NCI-H526 (cell line): ENCODE measurements at places on chromosomes 6 and 20.

DNA sequence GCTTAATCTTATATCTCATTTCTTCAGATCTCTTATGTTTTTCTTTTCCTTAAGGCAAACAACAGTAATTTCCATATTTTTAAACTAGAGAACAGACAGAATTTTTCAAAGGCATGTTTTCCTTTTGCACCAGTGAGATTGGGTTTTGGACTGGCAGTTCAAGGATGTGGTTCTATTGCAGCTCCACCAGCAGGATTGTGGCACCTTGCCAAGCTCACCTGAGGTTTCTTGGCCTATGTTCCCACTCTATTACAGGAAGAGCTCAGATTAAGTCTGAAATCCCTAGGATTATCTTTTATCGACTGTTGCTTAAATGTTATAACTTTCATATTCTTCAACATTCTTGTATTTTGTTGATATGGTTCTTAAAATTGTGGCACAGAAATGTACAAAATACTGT lies 218.9 kb downstream of the PLCB4 start:
- no peak for DNase-seq

GRCh38 chr6:3757241-3757641 lies 5.7 kb upstream of the PXDC1 start:
- DNase-seq: no peak

GRCh38 chr6:114342826-114343781 lies at the start of gene HS3ST5:
TSS of gene HS3ST5 (minus strand) at chr6:114343023. CDS start at chr6:114062845, 280,178 bp downstream.
- no peak for DNase-seq

- DNase-seq: no peak
Measured at GRCh38 chr20:3653921-3654320, 9.3 kb downstream of the GFRA4 start.

- no peak for DNase-seq
Measured at GRCh38 chr20:48787861-48788375, 39.9 kb downstream of the PREX1 start.

DNA sequence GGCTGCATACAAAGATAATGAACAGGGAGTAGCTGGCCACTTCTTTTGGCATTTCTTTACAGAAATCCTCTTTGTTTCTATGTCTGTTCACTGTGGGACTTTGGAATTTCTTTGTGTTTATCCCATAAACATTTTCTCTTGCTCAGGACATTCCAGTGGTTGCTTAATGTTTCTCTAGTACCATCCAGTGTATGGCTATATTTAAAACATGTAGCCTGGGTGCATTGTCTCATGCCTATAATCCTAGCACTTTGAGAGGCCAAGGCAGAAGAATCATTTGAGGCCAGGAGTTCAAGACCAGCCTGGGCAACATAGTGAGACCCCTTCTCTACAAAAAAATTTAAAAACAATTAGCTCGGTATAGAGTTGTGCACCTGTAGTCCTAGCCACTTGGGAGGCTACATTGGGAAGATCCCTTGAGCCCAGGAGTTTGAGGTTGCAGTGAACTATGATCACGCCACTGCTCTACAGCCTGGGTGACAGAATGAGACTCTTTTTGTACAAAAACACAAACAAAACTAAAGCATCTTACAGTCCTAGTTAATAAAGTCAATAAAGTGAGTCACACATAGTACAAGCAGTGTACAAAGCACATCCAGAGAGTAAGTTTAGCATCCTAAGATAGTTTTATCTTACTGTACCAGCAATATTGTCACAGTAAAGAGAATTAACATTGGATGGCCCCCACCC lies 63.3 kb downstream of the ZFAND3 start:
- DNase-seq: no peak

GRCh38 chr6:110689275-110689935 lies 125.9 kb downstream of the CDK19 start:
- peak; percentile 39 for DNase-seq

GRCh38 chr6:35518566-35519312 lies 6.0 kb upstream of the TULP1 start:
- DNase-seq: no peak

- DNase-seq: no peak
Measured at GRCh38 chr6:137570393-137570792, 76.2 kb upstream of the OLIG3 start.

DNA sequence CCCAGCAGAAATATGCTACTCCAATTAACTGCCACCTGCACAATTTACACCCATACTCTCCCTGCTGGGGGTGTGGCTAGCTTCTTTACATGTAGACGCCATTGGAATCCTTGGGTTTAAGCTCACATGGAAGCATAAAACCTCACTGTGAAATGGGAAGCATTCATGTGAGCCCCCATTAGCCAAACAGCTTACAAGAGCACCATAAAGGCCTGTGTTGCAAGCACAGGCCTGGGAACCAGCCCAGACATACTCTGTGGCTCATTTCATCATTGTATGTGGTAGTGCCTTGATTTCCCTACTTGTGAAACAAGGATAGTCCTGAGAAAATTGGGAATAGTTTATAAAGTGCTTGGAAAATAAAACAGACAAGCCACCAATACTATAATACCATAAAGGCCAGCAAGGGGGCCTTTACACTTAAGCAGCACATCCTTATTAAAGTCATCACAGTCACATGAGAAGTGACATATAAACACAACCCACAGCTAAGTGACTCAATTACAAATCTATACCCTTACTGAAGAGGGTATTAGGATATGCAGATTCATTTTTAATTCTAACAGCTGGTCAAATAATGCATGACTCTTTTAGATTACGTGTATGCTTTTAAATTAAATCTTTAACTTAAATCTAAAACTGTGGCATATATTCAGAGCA lies 6.8 kb downstream of the ADNP start:
- no peak for DNase-seq

DNA sequence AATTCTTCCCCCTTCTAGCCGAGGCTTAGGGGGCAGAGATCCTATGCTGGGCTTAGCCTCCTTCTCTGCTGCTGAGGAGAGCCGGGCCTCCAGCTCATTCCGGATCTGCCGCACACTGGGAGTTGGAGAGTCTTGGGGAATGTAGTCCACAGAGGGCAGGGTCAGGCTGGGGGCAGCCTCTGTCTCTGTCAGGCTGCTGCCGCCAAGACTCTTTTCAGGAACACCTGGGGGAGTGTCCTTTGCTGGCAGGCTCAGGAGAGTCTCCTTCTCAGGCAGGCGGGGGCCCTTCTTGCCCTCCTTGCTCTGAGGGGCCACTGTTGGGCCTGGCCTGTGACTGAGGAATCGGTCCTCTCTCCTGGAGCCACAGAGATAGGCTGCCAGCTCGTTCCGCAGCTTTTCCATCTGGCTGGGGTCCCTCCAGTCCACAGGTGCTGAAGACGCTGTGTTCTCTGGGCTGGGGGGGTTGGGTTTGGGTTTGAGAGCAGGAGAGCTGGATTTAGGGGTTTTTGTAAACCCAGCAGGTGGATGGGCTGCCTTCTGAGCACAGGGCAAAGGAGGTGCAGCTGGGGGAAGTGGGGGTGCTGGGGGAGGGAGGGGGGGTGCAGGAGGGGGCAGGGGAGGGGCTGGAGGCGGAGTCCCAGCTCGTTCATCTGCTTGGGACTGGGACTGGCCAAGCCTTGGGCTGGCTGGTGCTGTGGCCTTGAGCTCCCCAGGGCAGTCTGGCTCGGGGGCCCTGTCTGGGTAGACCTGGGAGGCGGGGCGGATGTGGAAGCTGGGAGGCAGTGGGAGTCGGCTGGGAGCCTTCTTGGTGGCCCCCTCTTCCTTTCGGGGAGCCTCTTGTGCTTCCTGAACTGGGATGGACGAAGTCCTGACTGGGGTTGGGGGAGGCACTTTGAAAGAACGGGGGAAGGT lies 36.1 kb downstream of the C6orf132 start:
- DNase-seq: no peak

GRCh38 chr6:43695215-43695966 lies 7.8 kb upstream of the MRPS18A start:
- no peak for DNase-seq

- no peak for DNase-seq
Measured at GRCh38 chr6:137866200-137866913, 702 bp upstream of the TNFAIP3 start.

DNA sequence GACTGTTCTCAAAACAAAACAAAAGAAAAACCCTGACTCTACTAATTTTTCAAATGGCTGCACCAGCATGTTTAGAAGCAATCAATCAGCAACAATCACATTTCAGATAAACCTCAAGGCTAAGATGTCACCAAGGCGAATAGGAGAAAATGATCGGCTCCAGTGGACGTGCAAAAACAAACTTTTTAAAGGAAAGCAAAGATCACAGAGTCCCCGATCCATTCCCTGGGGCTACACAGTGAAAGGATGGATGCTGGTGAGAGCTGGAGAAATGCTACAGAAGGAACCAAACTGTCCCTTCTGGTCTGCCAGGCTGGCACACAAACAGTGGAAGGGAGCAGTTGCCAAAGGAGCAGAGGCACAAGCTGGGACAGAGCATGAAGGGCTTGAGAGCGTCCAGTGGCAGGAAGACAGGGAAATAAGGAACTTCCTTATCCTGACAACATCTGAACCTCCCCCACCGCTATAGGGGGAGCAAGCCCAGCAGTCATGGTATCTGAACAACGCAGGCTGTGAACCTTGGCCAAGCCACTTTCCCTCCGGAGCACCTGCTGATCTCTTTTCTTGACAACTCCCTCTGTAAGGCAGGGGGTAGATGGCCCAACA lies 73.7 kb upstream of the HIVEP1 start:
- no peak for DNase-seq

DNA sequence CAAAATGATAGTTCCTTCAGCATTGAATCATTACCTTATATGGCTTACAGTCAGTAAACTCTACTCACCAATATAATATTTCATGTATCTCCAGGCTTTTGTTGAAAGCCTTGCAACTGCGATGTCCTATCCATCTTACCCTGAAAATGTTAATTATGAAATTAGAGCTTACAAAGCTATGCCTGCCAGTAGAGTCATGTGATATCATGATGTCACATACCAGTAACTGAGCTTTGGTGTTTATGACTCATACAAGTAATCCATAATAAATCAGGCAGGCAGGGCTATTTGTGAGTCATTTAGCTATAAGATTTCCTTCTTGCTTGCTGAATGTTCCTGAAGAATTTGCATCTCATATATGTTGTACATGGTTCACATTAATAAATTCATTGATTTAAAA lies 44.9 kb upstream of the FAM83B start:
- DNase-seq: no peak

DNA sequence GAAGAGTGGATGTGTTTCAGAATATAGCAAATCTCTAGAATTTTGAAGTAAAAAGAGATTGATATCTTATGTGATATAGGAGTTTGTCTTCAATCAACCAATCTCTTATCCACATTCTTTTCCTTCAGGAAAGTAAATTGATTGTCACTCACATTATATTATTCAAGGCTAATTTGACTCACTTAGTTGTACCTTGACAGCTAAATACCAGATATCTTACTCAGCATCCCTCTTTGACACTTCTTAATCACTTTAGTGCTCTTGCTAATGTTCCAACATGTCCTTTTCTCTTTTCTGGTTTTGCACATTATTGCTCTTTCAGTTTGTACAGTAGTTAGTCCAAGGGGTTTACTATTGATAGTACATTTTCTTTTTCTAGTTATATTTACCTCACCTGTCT lies 286.9 kb upstream of the PTCHD4 start:
- DNase-seq: no peak

GRCh38 chr6:93721386-93722048 lies 302.2 kb upstream of the EPHA7 start:
- DNase-seq: peak; percentile 67

DNA sequence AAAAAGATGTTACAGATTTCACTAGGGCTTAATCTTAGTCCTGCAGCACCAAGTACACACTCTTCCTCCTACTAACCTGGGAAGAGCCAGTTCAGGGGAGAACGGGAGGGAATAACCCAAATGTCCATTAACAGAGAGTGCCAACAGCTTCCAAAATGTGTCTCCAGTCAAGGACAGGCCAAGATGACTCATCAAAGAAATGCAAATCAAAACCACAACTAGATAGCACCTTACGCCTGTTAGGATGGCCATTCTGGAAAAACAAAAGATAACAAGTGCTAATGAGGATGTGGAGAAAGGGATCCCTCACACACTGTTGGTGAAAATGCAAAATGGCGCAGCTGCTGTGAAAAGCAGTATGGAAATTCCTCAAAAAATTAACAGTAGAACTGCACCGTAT lies 3.8 kb upstream of the MAS1L start:
- no peak for DNase-seq

- DNase-seq: no peak
Measured at GRCh38 chr6:7041511-7042026, 66.2 kb upstream of the RREB1 start.

DNA sequence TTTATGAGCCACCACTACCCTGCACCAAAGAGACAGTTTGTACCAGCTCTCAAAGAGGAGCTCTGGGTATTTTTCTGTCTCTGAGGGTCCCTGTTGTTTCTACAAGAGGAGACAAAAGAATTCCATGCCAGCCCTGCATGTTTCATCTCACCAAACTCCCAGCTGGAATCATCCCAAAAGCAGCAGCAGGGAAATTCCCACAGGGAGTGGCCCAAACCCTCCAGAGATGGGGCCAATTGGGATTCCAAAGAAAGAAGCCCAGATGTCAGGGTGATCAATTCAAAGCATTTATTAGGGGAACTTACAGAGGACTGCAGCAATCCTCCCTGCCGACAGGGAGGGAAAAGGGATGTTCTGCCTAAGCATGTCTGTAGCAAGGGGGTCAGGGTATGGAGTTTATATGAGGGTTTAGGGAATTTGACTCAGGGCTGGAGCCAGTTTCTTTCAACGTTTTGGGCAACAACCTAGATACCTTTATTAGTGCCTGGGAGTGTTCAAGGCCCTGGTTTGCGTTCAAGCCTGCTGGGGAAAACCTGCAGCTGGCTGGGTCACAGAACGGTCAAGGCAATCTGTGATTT lies 47.2 kb downstream of the MUC22 start:
- DNase-seq: no peak

DNA sequence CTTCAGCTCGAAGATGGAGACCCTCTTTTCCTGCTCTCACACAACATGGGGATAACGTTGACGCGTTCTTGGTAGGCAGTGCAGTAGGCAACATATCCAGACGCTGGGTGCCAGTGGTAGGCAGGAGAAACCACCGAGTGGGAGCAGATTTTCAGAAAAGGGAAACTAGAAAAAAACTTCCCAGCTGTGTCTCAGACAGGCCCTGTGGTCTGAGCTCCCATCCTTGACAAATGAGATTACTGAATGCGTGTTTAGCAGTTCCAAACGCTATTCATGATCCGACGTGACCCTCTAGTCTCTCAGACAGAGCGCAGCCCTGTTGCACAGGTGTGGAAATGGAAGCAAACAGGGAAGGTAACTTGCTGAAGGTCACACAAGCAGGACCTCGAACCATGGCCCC lies 83.9 kb upstream of the DUSP22 start:
- no peak for DNase-seq

GRCh38 chr6:37033819-37034795 lies 28.7 kb downstream of the FGD2 start:
- DNase-seq: no peak

- DNase-seq: peak; percentile 62
Measured at GRCh38 chr6:30007132-30007764, 53.8 kb upstream of the POLR1H start.

GRCh38 chr6:16322666-16323312 lies 84.4 kb downstream of the GMPR start:
- no peak for DNase-seq

- no peak for DNase-seq
Measured at GRCh38 chr20:46671866-46672542, 17.2 kb downstream of the TP53RK start.

- DNase-seq: no peak
Measured at GRCh38 chr20:63082308-63082938, 75.7 kb upstream of the BHLHE23 start.

- DNase-seq: no peak
Measured at GRCh38 chr6:121330516-121330915, 3.8 kb downstream of the TBC1D32 start.

- no peak for DNase-seq
Measured at GRCh38 chr6:55438203-55438602, 110.9 kb downstream of the GFRAL start.

GRCh38 chr20:62313021-62313420 lies 10.2 kb downstream of the ADRM1 start:
- no peak for DNase-seq
